Hematopoietic multipotent progenitor cell treated with erythropoietin and hydrocortisone succinate and interleukin-3 and kit ligand, for 17 days (in vitro differentiated cells): ENCODE measurements at places on chromosomes 4 and X.

DNA sequence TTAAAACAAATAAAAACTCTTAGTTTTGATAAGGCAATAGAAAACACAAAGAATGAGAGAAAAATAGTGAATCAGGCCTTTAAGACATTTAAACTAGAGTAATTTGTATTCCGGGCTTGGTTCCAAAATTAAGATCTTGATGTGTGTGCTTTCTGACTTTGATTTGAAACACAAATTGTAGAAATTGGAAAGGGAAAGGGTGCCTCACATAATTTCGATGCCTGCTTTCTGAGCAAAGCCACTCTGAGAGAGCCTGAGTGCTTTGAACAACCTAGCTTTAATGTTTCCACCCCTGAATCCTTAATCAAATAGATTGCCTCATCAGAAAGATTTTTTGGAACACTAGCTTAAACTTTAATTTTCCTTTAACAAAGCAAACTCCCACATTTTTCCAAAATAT, 666.8 kb downstream of the PCDH18 start:
- DNase-seq: no peak

GRCh38 chrX:44203791-44204190, 139.7 kb downstream of the EFHC2 start:
- no peak for DNase-seq

DNA sequence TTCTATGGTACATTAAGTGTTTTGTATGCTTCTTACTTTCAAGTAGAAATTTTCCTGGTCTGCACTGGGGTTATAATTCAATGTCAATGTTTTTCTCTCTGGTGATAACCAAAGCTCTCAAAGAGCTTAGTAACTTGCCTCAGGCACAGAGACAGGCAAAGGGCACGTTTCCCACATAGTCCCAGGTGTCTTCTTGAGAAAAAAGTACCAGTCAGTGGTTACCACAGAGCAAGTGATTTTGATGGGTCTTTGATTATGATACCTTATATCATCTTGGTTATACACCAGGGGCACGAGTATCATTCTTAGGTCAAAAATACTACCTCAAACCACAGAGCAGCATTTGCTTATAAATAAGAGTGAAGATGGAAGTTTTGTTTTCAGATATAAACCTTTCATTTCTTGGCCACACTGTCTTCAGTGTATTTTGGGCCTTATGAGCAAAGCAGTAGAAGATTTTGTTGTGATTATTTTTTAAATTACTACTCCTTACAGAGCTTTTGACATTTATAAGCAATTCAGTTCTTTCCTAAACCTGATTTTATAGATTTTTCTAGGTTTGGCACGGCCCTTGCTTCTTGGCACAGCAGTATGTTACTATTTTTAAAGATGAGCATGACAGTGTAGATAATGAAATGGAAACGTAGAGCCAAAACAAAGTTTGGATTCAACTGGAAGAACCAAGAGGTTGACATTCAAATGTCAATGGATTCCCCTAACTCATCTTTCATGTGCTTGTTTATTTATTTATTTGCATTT, 85.3 kb upstream of the TLL1 start:
- DNase-seq: no peak

DNA sequence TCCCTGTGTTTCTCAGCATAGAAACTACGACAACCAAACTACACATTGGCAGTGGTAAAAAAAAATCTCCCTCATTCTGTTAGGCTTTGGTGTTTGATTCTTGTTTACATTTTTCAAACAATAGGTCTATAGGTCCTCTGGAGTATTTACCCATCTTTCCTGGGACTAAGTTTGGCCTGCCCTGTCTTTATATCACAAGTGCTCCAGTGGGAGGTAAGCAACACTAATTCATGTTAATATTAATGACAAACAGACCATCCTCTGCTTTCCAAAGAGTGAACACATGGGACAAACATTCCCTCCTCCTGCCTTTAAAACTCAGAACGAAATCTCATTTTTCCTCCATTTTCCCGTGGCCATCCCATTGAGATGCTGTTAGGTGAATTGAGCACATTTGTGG, 514.1 kb upstream of the INTU start:
- no peak for DNase-seq

GRCh38 chr4:188307591-188307990, 168.3 kb downstream of the TRIML1 start:
- DNase-seq: no peak

- no peak for DNase-seq
Measured at GRCh38 chr4:130074096-130074495, 978.1 kb downstream of the C4orf33 start.

DNA sequence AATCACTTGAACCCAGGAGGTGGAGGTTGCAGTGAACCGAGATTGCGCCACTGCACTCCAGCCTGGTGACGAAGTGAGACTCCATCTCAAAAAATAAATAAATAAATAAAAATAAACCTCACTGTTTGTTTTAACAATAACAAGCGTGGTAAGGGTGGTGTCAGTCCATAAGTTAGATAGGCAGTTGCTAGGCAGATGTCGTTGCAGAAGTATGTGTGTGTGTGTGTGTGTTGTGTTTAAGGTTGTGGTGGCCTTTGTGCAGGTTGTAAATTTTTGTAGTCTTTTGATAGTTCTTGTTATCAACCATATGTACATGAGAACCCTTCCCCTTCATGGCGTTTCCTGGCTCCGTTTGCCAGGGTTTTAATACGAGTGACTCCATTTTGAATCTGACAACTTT, 4.0 kb upstream of the AASDH start:
- DNase-seq: no peak

DNA sequence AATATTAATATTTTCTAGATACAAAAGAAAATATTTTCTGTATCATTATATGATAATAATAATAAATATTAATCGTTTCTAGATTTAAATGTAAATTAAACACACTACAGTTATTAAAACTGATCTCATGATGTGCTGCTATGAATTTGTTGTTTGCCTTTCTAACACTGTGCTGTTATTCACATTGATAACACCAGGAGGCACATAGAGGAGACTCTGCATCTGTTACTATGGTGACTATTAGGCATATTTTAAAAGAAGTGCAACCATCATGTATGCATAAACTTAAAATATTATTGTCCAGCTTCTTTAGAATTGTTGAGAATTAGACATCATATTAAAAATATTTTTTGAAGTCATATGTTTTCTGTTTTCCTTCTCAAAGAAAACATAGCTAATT, 11.8 kb upstream of the PDGFC start:
- DNase-seq: no peak

DNA sequence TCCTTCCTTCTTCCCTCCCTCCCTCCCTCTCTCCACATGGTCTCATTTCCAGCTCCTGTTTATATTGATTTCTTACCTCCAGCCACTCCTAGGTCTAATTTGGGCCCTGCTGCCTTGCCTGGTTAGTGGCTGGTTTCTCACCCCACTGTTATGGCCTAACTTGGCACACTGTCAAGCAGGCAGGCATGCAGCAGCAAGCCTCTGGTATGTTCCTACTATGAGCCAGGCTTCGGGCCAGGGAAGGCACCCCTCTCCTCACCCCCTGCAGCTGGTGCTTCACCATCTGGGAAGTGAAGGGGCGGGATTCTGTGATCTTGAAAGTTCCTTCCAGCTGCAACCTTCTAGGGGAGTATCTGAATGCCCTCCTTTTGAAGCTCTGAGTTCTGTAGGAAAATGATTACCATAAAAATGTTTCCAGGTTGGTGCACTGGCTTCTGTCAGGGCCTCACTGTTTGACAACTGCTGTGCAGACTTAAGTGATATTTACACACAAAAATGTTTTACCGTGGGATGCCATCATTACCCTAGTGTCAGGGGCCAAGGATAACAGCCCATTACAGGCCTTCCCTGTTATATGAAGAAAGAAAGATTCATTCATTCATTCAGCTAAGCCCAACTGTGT, 10.1 kb upstream of the VMA21 start:
- DNase-seq: no peak

DNA sequence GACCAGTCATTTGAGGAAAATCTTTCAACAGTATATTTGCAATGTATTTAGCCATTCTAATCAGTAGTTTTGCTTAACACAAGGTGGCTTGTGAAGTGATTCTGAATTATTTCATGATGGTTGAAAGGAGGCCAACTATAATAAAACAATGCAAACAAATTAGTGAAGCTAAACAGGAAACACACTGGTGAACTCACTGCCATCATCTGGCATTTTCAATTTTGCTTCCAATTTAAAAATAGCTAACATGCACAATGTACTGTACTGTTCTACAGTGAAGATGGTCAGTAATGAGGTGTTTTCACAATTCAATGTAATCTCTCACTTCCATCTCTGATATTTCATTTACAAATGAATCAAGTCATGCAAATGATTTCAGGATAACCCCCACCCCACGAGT, 31.1 kb downstream of the PGRMC2 start:
- DNase-seq: no peak

DNA sequence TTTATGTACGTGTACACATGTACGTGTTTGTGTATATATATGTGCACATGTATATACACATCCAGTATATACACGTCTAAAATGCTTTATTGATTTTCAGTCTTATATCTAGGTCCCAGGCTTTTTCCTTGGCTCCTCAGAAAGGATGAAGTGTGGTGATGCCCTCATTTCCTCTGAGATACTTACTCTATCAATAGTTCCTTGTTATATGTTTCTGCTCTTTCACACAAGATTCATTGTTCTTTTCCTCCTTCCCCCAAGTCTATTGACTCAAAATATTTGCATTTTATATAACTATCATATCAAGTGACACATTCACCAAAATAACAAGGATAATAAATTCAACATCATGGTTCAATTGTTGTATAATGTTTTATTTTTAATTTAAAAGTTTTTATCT, 359.2 kb downstream of the EPHA5 start:
- no peak for DNase-seq

GRCh38 chr4:38930707-38931106, 63.1 kb downstream of the FAM114A1 start:
- DNase-seq: no peak

DNA sequence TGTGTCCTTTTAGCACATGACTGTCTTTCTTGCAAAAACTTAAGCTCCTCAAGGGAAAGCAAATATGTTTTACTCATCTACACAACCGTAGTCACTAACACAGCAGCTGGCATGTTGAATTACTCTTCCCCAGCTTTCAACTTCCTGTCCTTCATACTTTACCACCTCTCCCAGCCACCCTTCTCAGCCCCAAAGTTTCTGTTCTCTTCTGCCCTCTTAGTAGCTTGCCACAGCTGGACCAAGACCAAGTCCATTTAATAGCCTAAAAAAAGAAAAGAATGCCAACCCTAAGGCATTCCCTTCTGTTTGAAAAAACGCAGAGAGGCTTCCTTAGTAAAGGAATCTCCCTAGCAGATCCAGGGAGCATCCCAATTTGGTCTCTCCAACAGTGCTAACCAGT, 36.8 kb downstream of the SRPX2 start:
- no peak for DNase-seq

GRCh38 chr4:123215536-123215935, 181.1 kb upstream of the SPRY1 start:
- no peak for DNase-seq

DNA sequence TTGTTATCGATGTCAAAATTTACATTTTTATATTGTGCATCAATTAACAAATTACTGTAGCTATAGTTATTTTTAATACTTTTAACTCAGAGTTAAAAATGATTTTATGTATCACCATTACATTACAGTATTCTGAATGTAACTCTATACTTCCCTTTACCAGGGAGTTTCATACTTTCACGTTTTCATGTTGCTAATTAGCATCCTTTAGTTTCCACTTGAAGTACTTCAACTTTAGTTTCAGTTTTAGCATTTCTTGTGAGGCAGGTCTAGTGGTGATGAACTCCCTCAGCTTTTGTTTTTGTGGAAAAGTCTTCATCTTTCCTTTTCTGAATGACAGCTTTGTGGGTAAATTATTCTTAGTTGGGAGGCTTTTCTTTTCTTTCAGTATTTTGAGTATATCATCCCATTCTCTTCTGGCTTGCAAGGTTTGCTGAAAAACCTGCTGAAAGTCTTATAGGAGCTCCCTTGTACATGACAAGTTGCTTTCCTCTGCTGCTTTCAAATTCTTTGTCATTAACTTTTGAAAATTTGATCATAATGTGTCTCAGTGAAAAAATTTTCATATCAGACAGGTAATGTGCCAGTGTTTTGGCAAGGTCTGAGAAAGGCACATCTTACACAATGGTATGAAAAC, 9.8 kb upstream of the CISD2 start:
- no peak for DNase-seq

- no peak for DNase-seq
Measured at GRCh38 chrX:30992381-30992904, 79.4 kb downstream of the FTHL17 start.
